Neural progenitor cell (in vitro differentiated cells): ENCODE measurements at places on chromosomes 7 and 10.

GRCh38 chr10:24969841-24970281 lies 17.5 kb upstream of the PRTFDC1 start:
- DNase-seq, result no peak

GRCh38 chr10:80870282-80870681 lies 332.6 kb downstream of the SH2D4B start:
- DNase-seq, result no peak

- no peak for DNase-seq
Measured at GRCh38 chr10:33143160-33143728, 185.2 kb upstream of the ITGB1 start.

- no peak for DNase-seq
Measured at GRCh38 chr10:35922876-35923600, 280.9 kb upstream of the FZD8 start.

GRCh38 chr10:128729910-128730420 lies 603.7 kb upstream of the MKI67 start:
- no peak for DNase-seq

DNA sequence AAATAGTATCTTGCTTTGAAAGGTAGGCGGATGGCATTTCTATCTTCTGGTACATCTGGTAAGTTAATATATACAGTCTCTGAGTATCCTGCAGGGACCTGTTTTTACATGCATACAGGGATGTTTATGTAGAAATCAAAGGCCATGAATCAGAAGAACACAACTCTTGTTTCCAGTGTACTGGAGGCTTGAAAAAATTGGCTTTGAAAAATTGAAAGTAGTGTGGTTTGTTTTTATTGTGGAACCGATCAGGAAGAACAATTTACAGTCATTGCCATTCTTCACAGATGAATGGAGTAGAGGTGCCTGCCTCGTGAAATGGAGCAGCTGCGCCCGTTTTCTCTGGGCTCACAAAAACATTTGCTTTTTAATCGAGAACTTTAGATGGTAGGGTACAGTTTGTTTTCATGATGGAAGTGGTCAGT lies 54.0 kb upstream of the RPA3 start:
- no peak for DNase-seq

DNA sequence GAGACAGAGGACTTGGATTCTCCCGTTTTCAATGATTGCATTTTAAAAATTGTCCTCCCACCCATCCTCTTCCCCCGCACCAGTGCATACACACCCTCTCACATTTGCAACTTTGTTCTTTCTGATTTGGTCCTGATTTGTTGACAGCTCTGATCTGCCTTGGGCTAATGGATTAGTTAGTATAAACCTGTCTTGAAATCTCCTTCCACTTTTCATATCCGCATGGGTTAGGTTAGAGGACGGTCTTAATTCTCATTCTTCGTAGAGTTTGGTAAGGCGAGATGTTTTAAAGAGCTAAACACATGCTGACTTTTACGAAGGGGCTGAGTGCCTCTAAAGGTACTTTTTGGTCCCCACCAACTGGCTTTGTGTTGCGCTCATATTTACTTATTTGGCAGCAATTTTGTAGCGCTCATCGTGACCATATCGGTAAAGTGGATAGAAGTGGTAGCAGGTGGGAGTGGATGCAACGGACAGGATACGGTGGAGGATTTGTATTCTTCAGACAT lies 1.1 kb downstream of the AHR start:
- no peak for DNase-seq

DNA sequence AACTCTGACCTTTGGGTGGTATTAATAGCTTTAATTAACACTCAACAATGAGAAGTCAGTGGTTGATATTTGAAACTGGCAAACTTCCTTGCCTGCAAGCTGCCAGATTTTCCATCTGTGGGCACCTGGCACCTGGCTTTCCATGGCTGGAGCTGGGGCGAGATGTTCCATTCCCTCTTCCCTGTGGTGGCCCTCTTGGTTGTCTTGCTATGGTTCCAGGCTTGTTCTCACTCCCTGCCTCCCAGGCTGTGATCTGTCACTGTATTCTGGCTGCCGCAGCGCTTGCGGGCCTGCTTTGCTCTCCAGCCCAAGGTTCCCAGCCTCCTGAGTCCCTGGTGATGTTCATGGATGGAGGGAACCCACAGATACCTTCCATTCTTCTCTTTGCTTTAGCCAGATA lies 201.0 kb downstream of the FRMD4A start:
- DNase-seq, result no peak

DNA sequence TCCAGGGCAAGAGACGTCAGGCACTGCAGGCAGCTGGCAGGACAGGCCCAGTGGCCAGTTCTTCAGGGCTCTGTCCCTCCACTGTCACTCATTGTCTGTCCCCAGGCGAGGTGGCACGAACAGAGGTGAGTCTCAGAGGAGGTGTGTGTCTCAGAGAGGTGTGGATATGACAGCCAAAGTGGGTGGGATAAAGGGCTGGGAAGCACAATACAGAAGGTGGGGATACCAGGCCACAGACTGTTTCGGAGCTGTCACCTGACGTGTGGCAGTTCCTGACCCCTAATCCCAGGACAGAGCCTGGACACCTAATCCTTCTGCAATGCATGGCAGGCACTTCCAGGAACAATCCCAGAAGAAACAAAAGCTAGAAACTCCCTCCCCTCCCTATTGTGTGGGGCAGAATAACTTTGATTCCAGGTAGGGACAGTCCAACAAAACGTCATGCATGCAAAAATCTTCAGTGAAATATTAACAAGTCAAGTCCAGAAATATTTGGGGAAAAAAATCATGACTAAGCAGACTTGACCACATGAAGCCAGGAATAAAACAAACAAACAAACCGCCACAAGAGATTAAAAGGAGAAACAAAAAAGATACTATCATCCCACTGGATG lies 11.6 kb downstream of the KLRG2 start:
- peak; percentile 71 for DNase-seq

- DNase-seq, result no peak
Measured at GRCh38 chr10:86596266-86596665, 58.1 kb upstream of the OPN4 start.

DNA sequence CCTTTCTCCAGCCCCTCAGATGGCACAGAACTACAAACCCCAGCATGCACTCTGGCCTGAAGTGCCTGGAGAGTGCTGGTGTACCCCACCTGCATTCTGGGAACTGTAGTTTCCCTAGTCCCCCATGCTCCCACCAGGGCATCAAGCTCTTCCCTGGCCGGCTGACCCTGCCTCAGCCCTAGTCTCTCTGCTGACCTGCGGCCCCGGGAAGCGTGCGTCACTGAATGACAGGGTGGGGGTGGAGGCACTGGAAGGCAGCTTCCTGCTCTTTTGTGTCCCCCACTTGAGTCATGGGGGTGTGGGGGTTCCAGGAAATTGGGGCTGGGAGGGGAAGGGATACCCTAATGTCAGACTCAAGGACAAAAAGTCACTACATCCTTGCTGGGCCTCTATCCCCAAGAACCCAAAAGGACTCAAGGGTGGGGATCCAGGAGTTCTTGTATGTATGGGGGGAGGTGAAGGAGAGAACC lies 2.1 kb downstream of the NOS3 start:
- DNase-seq, result peak; percentile 93

- no peak for DNase-seq
Measured at GRCh38 chr7:98368716-98369115, 32.2 kb downstream of the BAIAP2L1 start.

GRCh38 chr10:133278577-133279265 lies 2.1 kb upstream of the ADAM8 start:
- no peak for DNase-seq

- DNase-seq, result no peak
Measured at GRCh38 chr10:32433542-32433941, 12.4 kb upstream of the CCDC7 start.

GRCh38 chr7:68581417-68581816 lies 1016.9 kb upstream of the AUTS2 start:
- DNase-seq, result no peak

GRCh38 chr7:45132708-45133320 lies 21.3 kb upstream of the TBRG4 start:
- DNase-seq, result no peak

GRCh38 chr7:99365318-99366141 lies 9.0 kb upstream of the ARPC1B start:
- DNase-seq, result peak; percentile 40

- DNase-seq, result no peak
Measured at GRCh38 chr10:32846974-32847373, 111.1 kb downstream of the ITGB1 start.

- no peak for DNase-seq
Measured at GRCh38 chr10:88783724-88784123, 18.8 kb upstream of the LIPM start.

- no peak for DNase-seq
Measured at GRCh38 chr10:475709-476454, 213.6 kb downstream of the DIP2C start.

GRCh38 chr10:68900427-68901104 lies 549 bp upstream of the DDX50 start:
- no peak for DNase-seq

DNA sequence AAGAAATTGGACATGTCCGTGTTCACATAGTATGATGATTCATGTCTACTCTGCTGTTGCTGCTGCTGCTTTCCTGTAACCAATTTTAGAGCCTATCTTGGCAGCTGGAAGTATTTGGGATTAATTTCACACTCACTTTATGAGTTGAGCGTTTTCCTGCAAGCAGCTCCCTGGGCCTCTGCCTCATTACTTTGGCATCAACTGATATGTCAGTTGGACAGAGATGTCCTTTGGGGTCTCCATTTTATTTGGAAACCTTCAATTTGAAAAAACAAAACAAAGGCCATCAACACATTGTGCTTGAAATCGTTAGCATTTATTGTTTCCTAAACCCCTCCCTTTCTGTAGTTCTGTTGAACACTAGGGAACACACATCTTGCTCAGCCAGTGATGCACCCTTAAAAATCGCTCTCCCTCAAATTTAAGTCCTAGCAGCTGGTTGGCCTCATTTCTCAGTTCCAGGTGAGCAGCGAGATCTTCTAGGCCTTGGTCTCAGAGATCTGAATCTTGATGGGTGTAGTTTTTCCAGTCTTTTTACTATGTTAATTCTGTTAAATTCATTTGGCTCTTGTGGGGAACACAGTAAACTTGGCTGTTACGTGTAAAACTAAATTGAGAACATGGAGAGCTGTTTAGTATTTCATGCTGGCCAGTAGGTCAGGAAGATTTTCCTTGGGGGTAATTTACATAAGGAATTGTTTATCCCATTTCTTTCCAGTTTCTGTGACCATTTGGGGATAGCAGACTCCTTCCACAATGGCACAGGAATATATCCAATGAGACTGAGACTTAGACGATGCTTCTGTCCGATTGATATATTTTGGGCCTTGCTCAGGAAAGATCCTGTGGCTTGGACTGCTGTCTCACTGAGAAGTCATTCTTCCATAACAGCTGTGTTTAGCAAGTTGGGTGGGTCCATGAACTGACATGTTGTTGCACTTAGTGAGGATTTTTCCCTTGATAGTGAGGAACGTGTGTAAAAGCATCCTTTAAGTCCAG lies 371.6 kb downstream of the BBS9 start:
- no peak for DNase-seq

DNA sequence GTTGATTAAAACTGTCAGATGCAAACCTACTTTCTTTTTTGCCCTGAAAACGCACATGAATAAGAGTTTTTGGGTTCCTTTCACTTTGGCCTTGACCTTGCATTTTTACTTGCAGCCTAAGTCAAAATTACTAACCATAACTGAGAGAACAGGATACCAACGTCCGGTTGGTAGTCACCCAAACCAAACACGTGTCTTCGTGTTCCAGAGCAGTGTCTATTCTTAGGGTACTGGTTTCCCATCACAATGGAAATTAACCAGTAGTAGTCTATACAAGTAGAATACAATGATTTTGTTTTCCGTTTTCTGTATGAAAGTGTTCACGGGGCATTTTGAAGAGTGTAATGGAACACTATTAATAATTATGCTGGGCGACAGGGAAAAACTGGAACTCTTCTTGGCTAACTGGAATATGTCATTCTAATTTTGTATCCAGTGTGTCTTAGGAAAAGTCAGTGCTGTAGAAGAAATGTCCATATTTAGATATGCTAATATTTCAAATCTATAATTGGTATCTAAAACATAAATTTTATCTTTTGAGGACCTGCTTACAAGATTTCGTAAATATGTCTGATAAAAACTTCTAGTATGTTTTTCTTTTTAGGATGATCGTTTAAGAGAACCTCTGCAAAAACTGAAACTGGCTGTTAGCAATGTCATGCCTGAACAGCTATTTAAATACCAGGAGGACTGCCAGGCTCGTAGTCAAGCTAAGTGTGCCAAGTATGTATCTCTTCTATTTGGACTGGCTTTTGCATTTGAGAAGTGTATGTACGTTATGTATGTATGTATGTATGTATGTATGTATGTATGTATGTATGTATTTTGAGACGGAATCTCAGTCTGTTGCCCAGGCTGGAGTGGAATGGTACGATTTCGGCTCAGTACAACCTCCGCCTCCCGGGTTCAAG lies 40.9 kb downstream of the UBN2 start:
- no peak for DNase-seq

DNA sequence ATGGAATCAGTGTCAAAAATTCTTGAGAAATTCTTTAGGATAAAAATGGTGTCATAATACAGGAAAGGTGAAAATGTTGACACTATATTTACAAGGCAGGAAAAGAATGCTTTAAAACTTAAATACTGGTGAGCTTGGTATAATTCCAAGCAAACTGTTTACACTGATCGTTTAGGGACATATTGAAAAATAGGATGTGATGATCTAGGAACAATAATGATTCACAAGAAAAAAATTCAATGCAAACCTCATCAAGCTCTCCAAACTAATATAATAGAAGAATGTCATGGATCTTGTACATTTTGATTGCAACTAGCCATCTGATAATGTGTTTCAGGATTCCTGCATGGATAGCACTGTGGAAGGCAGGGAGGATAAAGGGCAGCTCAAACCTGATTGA lies 98.4 kb downstream of the CHRM2 start:
- DNase-seq, result no peak
